ENCODE measurements at places on chromosomes 3 and 15.

DNA sequence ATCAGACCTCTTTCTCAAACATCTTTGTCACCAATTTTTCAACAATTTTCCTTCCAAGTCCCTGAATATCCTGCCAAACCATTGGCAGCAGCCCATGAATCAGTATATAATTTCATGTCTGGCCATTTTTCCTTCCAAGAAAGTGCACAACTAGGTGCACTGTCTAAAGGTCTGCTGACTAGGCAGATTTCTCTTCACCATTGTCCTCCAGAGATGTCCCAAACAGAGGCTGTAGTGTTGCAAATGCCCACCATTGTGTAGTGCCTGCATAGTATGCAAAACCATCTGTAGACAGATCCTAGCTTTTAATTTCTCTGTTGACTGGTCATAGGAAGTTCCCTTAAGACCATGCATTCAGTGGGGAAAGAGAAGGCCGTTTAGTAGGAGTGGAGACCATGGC, 25.0 kb upstream of the GOLGA6L2 start:
- no peak for DNase-seq

GRCh38 chr3:44392489-44392888, 53.9 kb downstream of the TCAIM start:
- DNase-seq, result no peak

- DNase-seq, result no peak
Observed at GRCh38 chr15:25401501-25401900, 37.3 kb downstream of the UBE3A start.

DNA sequence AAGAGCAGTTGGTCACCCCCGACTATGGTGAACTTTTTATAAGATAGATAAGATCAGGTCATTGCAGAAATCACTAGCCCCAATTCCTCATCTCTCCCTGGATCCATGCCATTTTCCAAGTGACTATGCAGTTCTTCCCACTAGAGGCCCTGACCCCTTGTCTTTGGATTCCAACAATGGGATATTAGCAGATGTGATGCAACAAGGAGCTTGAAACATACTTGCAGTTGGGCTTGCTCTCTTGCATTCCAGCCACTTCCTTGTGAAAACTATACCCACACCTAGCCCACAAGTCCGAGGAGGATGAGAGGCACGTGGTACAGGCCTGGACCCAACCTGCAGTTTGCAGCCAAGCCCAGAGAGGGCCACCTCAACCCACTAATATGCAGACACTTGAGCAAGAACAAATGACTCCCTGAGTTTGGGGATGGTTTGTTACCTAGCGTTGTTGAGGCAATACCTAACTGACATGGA, 60.6 kb downstream of the SUCLG2 start:
- no peak for DNase-seq

DNA sequence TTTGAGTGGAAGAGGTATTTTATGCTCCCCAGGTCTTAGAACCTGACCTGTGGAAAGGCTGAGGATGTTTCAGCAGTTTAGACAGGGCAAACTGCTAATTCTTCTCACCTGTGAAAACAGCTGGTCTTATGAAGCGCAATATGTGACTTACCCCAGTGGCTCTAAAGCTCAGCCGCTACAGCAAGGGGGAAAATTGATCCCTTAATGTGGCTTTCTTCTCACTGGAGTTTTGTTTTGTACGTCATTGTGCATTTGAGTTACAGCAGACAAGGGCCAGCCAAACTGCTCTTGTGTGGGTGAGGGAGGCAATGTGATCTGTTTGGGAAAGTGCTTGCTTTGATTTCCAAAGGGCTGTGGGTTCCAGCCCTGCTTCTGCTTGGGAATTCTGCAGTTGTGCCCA, 293.4 kb upstream of the LRRFIP2 start:
- no peak for DNase-seq

DNA sequence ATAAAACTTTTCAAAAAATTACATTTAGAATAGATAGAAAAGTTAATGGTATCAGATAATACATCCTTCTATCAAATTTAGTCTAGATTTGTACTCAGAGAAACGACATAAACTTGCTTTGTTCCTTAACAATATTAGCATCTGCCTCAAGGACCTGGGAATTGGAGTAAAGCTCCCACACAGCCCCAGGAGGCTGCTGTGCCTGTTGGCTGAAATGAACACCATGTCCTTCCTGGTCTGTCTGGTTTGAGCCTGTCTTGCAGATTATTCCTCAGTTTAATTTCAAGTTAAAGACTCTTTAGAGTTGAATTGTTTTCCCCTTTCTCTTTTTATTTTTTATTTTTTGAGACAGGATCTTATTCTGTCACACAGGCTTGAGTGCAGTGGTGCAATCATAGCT, 19.4 kb downstream of the GNB5 start:
- no peak for DNase-seq

DNA sequence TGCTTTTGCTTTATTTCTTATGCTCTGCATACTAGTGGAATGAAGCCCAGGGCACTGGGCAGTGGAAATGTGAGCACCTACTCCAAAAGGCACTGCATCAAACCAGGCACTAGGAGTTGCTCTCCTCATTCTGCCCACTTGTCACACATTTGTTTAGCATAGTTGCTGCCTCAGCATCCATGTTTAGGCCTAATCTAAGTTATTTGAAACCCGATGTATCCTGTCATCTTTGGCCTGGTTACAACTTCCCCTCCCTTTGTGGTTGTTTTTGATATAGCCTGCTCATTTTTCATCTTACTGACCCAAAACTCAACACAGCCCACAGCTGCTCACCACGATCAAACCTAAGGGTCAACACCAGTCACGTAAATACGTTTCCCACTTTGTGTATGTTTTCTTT, 82.2 kb upstream of the SELENOK start:
- no peak for DNase-seq

GRCh38 chr3:147418371-147418781, 9.2 kb downstream of the ZIC1 start:
- DNase-seq, result no peak

DNA sequence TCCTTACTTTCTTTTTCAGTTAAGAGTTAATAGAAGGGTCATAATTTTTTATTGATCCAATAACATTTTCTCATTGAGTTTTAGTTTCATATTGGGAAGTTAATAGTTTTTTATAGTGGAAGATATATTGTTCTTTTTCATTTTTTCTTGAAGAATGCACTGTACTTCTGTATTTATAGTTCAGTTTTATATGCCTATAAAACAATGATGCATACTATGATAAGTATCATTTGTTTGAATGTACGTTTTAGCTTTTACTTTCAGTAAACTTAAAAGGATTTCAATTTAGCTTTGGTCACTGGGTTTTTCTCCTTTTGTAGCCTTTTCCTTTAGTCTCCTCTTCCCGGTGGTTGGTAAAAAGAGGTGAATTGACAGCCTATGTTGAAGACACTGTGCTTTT, 98.8 kb downstream of the DHX36 start:
- no peak for DNase-seq

DNA sequence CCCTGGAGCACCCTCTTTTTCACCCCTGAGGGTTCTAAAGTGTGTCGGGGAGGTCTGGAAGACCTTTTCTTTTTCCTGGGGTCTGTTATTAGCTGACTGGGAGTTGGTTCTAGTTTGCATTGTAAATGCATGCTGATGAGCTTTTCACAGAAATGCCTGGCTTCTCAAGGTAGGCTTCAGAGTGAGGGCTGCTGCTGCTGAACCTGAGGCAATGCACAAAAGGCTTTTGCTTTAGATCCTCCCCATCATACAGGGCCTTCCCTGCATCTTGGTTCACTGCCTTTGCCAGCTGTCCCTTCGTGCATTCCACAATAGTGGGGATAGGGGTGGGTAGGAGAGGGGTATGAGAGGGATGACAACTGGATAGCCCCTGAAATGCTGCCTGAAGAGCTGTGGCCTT, 46.6 kb downstream of the FAH start:
- DNase-seq, result no peak

DNA sequence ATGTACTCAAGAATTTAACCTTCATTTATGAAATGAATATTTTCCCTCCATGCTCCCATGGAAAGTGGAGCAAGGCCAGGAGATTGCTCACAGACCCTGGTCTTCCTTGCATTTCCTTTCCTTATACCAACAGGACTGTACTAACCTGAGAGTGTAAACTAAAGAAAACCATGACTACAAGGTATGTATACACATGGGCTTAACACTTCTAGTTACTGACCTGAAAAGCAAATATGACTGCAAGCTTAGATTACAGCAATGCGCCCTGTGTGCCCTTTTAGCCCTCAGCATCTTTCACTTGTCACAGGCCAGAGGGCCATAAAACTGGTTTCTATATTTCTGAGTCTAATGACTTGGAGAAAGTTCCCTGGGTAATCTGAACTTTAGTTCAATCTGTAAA, 52.1 kb downstream of the NEK10 start:
- no peak for DNase-seq

DNA sequence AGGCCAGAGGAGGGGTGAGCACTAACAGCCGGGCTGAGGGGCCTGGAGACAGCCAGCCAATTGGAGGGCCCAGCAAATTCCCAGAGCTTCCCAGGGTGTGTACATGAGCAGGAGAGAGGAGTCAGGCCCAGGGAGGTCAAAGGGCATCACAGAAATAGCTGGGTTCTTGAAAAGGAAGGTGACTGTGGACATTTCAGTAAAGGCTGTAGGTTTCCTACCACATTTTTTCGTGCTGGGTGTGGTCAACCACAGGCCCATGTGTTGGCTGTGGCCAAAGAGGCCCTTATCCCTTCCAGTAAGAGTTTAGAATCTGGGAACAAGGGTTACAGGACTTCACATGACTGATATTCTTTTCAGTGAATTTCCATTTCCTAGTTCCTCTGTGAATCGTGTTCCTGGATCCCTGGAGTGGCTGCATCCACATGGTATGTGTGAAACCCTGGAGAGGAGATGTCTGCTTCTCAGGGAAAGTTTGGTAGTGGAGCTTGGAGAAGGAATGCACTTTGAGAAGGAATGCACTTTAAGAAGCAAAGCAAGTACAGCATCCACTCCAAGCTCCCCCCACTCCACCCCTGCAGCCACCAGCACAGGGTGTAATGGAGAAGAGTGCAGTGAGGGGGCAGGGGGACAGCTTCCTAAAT, 73.2 kb upstream of the HEG1 start:
- DNase-seq, result no peak

DNA sequence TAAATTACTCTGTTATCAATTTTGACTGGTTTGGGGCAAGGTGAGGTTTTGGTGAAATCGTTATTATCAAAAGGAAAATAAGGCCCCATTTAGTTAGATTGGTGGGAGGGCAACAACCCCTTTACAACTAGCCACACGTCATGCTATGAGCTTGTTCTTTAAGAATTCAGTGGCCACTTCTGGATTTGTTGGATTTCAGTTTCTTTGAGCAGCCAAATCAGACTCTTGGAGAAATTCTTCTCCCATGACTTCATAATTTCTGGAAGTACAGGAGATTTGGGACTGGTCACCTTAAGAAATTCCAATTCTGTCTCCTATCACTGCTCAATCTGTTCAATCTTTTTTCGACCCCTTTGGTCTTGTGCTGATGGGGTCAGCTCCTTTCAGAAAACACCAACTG, 14.8 kb upstream of the WNT5A start:
- DNase-seq, result no peak

DNA sequence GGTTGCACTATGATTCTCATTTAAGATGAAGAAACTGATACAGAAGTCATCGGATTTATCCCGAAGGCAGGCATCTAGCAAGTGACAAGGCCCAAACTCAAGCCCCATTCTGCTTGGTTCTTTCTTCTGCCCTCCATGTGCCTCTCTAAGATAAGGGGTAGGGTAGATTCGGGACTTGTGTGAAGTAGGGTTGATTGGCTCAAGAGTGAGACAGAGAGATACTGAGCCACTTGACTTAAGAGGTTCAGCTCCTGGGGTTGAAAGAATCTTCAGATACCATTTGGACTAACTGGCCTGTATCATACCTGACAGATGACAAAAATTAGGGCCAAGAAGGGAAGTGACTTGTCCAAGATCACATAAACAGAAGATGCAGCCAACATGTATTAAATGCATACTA, 891 bp downstream of the RFT1 start:
- DNase-seq, result no peak

DNA sequence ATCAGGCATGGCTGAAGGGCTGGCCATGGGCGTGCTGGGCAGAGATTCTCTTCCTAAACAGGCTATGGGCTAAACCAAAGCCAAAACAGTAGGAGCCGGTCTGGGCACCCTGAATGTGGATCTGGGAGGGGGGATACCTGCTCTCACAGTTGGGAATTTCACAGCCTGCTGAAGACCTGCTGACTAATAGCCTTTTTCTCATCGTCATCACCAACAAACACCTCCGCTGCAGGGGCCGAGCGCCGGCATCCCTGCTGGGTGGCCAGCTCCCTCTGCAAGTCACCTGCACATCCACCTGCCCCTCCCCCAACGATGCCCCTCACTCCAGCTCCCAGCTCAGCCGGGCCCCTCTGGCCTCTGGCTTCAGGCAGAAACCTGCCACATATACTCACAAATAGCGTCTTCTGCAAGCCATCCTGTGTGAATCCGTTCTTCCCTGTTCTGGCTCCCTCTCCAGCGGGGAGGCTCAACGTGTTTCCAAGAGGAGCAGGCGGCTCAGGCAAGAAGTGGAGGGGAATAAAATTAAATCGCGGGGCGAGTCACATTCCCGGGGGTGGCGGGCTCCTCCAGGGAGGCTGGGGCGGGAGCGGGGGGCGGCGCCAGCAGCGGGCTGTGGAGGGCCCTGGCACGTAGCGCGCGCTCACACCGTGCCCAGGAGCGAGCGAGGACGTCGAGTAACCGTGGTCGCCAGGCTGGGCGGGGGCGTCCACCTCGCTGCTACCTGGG, 466 bp downstream of the IQSEC1 start:
- no peak for DNase-seq

GRCh38 chr3:106611116-106611515, 742.3 kb upstream of the CBLB start:
- no peak for DNase-seq

GRCh38 chr3:102114264-102114979, 265.1 kb downstream of the NFKBIZ start:
- DNase-seq, result peak; percentile 34

DNA sequence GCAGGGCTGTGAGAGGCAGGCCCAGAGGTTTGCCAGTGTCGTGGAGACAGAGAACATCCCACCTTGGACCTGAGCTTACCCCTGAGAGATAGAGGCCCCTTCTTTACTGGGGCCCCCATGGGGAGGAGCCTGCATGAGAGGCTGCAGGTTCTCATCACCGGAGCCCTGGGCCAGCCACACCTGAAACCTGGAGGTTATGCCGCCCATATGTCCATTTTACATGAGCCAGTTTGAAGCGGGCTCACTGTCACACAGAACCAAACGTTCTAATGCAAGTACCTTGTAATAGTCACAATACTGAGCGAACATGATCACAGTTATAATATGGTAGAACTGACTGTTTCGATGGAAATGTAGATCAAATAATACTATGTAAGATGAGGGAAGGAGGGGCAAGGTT, 6.3 kb upstream of the IQSEC1 start:
- DNase-seq, result no peak

GRCh38 chr3:45283471-45283870, 57.4 kb upstream of the TMEM158 start:
- no peak for DNase-seq

GRCh38 chr3:172448661-172449465, 607 bp upstream of the GHSR start:
- no peak for DNase-seq

DNA sequence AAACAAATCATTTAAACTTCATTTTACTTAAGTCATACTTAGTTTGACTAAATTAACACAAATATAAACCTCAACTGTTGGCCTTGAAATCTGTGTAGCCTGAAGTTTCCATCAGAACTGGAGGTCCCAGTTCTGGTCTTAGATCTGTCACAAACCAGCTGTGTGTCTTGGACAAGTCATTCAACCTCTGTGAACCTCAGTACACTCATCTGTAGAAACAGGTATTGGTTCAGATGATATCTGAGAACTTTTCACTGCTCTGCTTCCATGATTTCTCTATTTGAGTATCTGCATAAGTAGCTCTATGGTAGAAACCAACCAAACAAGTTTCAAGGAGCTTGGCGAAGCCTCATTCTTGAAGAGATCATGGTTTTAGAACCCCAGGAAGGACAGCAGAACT, 60.4 kb upstream of the SLC2A2 start:
- DNase-seq, result no peak

All from activated CD4-positive, alpha-beta T cell treated with anti-CD3 and anti-CD28 coated beads for 4 hours (primary cell).